HT-29 (cell line): ENCODE measurements at places on chromosomes 7 and 10.

GRCh38 chr10:1939016-1939415 lies 201.7 kb upstream of the ADARB2 start:
- no peak for DNase-seq

DNA sequence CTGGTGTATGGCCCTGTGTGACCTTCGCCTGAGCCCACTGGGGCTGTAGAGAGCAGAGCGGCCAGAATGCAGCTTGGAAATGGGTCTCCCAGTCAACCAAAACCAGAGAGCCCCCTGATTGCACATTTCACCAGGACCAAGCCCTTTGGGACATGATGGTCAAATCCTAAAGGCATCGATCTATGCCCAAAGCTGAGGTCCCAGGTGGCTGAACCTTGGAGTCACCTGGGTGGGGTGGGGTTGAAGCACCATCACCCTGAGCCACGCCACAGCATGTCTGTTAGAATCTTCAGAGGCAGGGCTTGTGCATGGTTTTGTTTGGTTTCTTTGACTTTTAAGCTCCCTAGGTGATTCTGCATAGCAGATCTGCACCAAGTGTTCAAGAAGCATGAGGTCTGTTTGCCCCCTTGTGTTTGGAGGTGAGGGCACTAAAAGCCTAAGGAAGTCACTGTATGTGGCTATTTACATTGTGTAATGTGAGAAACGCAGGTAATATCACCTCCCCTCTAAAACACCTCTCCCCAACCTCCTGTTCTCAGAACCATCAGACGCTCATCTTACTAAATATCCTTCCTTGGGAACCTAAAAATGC lies 9.6 kb downstream of the PKD1L1 start:
- peak; percentile 25 for DNase-seq

GRCh38 chr10:124126145-124126982 lies 33.0 kb upstream of the CHST15 start:
- no peak for DNase-seq

DNA sequence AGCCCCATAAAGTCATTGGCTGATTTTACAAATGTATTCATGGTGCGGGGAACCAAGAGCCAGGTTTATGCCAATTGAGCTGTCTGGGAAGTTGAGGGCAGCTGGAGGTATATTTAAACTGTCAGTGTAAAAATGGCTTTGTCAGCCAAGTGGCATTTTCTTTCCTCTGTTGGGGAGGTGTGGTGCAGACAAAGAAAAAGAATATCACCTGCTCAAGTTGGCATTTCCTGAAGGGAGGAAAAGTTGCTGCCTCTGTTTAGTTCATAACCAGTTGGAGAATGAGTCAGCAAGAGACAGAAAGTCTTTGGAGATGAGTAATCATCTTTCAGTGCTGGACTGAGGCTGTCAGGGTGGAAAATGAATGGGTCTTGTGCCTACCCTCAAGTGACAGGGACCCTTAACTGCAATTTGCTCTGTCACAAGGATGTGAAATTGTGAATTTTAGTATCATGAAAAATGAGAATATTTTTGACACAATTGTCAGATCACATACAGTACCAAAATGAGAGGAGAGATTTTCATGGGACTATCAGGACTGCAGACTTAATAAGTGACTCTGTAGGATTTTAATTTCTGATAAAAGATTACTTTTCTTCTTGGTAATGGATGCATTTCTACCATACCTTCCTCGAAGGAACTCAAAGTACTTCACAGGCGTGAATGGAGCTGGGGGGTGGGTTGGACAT lies 137.3 kb downstream of the ANLN start:
- peak; percentile 30 for DNase-seq

DNA sequence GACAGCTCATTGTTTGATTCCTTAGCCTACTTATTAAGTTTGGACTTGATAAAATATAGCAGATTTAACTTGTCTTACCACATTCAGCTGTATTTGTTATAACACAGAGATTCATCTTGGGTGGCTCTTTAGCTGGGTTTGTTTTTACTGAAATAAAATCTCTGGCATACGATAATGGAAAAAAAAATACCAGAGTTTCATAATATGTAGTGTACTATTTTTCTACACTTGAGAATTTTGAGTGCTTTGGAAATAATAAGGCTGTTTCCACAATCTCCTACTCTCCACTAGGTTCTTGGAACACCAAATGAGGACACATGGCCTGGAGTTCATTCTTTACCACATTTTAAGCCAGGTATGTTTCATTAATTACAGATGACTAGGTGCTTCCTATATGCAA lies 218.6 kb upstream of the FZD1 start:
- DNase-seq: no peak
